ENCODE measurements at places on chromosomes 5 and 9.

DNA sequence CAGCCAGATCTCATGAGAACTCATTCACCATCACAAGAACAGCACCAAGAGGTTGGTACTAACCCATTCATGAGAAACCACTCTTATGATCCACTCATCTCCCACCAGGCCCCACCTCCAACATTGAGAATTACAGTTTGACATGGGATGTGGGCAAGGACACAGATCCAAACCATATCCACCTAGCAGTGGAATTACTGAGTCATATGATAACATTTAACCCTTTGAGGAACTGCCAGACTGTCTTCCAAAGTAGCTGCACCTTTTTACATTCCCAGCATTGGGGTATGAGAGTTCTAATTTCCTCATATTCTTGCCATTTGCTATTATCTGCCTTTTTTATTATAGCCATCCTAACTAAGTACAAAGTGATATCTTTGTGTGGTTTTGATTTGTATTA is 51.9 kb downstream of the CTNNA1 start:
- DNase-seq: no peak

DNA sequence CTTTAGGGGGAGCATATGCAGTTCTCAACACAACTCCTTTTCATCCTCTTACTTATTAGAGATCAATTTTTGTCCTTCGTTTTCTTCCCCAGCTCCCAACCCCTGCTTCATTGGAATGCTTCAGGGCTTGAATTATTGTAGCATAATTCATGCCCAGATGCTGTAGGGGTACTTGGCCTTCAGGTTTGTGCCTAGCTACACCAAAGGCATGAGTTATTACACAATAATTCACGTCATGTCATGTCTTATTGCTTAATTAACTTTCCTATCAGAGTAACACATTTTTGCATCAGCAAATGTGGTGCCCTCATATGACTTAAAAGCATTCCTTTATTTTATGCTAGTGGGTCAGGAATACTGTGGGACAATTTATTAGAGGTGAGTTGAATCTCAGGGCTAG is 507.2 kb downstream of the NFIB start:
- DNase-seq: no peak

- peak; percentile 11 for DNase-seq
These were observed 146.3 kb downstream of the SNCAIP start for GRCh38 chr5:122458278-122458872.

GRCh38 chr9:109017061-109017460 is 3.8 kb upstream of the CTNNAL1 start:
- no peak for DNase-seq

DNA sequence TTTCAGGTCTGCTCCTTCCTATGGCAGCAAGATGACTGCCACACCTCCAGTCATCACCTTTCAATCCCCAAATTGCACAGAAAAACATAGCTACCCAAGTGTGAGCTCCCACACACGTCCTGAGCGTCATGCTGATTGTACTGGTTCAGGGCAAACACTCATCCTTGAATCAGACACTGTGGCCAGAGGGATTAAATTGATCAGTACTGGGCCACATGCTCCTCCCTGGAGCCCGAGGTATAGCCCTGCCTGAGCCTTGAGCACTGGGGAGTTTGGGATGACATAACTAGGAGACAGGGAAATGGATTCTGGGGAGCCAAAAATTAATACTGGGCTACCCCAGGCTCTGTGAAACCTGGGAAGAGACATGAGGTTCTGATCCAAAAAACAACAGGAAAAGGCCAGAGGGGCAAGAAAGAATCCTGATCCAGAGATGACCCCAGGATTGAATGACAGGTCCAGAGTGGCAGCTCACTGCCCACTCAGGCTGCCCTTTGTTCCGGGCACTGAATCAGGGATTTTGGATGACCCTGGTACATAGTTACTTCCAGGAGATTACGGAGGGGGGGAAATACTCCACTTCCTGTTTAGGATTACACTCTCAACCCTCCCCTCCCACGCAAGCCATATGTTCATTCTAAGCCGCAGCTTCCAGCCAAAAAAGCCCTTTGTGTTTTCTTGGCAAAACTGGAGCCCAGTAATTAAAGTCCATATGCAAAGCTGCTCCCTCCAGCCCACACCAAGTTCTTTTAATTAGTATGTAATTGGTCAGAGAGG is 141.6 kb upstream of the SPRY4 start:
- DNase-seq: no peak

DNA sequence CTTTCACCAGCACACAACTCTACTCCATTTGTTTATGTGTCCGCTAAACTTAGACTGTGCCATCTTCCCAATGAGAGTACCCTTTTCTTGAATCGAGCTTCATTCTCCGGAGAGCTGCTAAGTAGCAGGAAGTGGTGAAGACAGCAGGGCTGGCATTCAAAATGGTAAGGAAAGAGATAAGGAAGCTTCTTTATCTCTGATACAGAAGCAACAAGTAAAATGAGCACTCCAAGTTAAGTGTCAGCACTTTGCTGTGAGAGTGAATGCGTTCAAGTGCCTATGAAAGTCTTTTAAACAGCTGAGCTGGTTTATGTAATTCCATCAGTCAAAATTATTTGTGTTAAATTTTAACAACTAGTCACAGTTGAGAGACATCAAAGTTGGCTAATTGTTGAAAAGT is 386.8 kb upstream of the PTPRD start:
- DNase-seq: no peak

DNA sequence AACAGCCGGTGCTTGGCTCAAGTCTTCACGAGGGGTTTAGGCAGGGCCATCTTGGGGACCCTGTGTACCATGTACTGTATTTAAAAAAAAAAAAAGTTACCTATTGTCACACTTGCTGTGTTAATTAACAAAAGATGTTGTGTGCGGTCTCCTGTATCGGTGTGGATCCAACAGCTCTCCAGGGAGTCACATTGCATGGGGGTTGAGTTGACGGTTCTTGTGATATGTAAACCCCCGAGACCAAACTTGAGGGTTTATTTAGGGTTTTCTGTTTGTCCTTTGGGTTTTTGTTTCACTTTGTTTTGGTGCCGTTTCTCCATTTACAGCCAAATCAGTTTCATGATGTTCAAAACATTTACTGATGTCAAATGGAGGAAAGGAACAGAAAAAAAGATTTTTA is 22.2 kb downstream of the AMBP start:
- no peak for DNase-seq

DNA sequence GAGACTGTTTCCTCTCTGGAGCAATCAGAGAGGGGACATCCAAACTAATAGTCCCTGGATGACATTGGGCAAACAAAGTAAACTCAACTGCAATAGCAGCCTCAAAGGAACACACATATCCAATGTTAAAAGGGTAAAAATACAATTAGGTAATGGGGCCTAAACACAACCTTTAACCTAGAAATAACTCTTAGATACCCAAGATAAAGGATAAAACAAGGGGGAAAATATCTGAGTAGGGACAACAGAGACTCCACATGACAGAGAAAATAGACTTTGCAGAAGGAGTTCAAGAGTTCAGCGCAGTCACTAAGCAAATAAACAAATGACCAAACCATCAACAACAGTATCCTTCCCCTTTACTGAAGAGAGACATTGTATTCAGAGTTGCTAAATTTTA is 149.3 kb downstream of the FBXO4 start:
- no peak for DNase-seq

DNA sequence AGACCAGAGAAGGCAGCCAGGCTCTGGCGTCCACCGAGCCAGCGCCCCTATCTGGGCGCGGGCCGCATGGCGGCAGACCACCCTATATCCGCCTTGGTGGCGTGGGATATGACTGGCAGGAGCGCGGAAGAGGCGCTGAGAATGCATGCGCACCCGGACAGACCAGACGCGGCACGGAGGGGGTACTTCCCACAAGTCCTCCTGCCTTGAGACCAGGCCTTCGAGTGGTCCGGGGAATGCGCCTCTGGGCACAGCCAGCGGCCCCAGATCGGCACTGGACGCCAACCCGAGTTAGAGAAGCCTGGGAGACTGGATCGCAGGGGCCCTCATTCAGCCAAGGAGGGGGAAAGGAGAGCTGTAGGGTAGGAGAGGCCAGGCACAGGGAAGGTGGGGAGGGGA is 2.5 kb upstream of the LMX1B start:
- no peak for DNase-seq

GRCh38 chr9:72274916-72275315 is 90.1 kb downstream of the ZFAND5 start:
- no peak for DNase-seq

- no peak for DNase-seq
These were observed 97.1 kb upstream of the CDH6 start for GRCh38 chr5:31096238-31096865.

DNA sequence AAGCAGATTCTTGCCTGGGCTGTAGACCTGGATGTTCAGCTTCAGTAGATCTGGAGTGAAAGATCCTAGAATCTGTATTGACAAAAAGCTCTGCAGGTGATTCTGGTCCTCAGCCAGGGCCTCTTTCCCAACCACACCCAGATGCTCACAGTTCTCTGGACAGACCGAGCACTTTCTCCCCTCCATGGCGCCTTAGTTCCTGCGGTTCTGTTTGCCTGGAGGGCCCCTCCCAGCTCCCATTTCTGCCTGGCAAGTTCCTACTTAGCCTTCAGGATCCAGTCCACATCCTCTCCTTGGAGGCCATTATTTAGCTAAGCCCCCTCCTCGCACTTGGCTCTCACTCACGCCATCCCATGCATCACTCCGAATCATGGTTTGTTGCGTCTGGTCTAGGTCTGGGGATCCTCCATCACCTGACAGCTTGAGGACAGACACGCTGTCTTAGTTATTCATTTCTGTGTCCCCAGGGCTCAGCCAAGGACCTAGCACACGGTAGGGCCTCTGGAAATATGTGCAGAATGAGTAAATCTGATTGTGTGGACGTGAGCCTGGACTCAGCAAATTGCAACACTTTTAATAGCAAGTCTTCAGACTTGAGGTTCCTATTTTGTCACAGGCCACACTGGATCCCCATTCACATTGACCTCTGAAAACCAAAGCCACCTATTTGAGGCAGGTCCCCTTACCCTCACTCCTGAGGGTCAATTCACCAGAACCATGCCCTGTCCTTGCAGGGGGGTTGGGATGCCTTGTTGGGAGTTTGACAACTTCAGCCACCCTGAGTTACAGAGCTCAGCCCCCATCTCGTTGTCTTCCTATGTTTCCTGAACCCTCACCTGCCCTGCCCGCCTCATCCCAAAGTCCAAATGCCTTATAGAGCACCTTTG is 50.7 kb downstream of the COL15A1 start:
- no peak for DNase-seq

DNA sequence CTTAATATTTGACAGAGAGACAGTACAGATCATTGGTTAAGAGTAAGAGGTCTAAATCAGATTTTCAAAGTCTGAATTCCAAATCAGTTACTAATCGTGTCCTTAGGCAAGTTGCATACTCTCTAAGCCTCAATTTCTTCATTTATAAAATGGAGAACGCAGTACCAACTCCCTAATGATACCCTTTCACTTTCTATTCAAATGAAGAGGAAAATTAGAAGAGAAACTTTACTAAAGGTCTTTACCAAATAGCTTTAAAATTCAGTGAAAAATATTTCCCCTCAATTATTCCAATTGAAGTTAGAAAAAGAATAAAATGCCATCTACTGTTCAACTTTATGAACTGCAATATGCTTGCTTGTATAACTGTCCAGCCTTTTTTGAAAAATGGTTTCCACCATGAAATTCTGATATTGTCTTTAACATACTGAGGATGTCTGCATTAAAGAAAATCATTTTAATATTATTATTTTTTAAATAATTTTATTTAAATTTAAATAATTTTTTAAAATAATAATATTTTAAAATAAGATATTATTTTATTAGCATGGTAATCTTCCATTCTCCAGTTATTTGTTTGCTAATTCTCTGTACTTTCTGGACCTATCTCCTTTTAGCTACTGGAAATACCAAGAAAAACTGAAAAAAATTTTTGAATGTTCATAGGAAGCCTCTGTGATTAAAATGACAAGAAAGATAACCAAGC is 36.0 kb downstream of the POC5 start:
- peak; percentile 52 for DNase-seq

DNA sequence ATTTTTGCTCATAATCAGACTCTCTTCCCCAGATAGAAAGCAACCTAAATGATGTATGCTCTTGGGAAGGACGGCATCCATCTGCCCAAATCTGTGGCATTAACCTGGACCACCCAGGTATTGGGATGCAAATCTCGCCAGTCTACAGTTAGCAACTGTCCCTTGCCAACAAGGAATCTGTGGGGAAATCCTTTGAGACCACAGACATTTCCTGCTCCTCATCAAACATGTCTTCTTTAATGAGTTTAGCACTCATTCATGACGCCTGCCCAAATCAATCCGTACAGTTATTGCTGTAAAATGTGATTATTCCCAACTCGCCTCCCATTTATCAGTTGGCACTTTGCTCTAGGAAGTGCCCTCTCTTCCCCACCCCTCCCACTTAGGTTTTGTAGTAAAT is 7.8 kb downstream of the ROR2 start:
- DNase-seq: no peak

DNA sequence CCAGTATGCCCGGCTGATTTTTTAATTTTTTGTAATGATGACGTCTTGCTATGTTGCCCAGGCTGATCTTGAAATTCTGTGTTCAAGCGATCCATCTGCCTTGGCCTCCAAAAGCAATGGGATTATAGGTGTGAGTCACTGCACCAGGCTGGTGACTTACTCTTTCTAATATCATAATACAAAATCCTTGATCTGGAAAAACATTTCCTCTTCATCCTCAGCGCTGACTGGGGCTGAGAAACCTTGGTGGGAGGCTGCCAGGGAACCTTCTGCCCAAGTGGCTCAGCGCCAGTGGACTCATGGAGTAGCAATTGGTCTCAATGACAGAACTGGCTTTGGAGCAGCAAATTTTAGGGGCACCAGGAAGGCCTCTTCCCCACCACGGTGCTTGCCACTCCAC is 17.5 kb upstream of the SEMA4D start:
- no peak for DNase-seq

- DNase-seq: no peak
These were observed 301.3 kb downstream of the PARP8 start for GRCh38 chr5:50967563-50968355.

GRCh38 chr5:169027501-169028061 is 273.4 kb downstream of the SLIT3 start:
- DNase-seq: no peak

GRCh38 chr9:99109522-99109921 is 4.6 kb downstream of the TGFBR1 start:
- DNase-seq: peak; percentile 72

DNA sequence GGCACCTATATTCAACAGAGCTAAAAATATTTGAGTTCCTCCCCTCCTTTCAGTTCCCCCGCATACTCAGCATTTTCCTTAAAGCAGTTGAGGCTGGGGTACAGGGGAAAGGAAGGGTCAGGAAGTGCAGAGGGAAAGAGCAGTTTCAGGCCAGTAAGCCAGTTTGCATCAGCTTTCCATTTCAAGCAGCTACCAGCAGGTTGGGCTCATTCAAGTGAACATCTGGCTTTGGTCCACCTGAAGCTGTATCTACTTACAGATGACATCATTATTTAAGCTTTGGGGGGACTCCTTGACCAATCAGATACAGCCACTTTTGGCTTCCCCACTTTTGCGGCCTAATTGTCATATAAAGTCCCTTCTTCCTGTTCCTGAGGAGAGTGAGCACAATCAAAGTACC is 8.2 kb upstream of the ACO1 start:
- no peak for DNase-seq

- peak; percentile 40 for DNase-seq
These were observed 107.4 kb downstream of the SNX18 start for GRCh38 chr5:54624805-54625568.

- no peak for DNase-seq
These were observed 32.6 kb upstream of the LHX2 start for GRCh38 chr9:123978981-123979380.
